ENCODE measurements at places on chromosomes 1 and 21. TPM values are rescaled to one million over a fixed set of nuclear protein-coding genes. Genes with fewer than 3 reads are reported as not detected.

The SELENBP1 gene
- total RNA-seq, result 18.1 TPM

The FAM72D gene
- 2.4 TPM for total RNA-seq

The RPS6KC1 gene
- 7.4 TPM for total RNA-seq

The SELE gene
- not detected for total RNA-seq

The FOXO6 gene
- 3.8 TPM for total RNA-seq

The CFH gene
- 95.7 TPM for total RNA-seq

The TRAF3IP3 gene
- not detected for total RNA-seq

The ACOT11 gene
- 2.7 TPM for total RNA-seq

The FCN3 gene
- not detected for total RNA-seq

The LORICRIN gene
- total RNA-seq, result not detected

The C1orf185 gene
- not detected for total RNA-seq

The ANKRD45 gene
- total RNA-seq, result not detected

The CD247 gene
- total RNA-seq, result 0.25 TPM

The CHD5 gene
- under 0.01 TPM for total RNA-seq

The PTPN7 gene
- 0.16 TPM for total RNA-seq

The ILDR2 gene
- total RNA-seq, result 4.4 TPM

The FMO5 gene
- total RNA-seq, result 0.16 TPM

The OLIG2 gene
- total RNA-seq, result not detected

The CFAP74 gene
- under 0.01 TPM for total RNA-seq

The KCNK2 gene
- 0.25 TPM for total RNA-seq

The CREB3L4 gene
- 10.8 TPM for total RNA-seq

The PLA2G4A gene
- total RNA-seq, result 0.89 TPM

The DMBX1 gene
- total RNA-seq, result not detected

The OR10Z1 gene
- not detected for total RNA-seq

The DARS2 gene
- total RNA-seq, result 12.9 TPM

The RGS5 gene
- total RNA-seq, result 1.3 TPM

Measured in mesangial cell (primary cell).